ENCODE measurements at places on chromosomes 11 and 22.

DNA sequence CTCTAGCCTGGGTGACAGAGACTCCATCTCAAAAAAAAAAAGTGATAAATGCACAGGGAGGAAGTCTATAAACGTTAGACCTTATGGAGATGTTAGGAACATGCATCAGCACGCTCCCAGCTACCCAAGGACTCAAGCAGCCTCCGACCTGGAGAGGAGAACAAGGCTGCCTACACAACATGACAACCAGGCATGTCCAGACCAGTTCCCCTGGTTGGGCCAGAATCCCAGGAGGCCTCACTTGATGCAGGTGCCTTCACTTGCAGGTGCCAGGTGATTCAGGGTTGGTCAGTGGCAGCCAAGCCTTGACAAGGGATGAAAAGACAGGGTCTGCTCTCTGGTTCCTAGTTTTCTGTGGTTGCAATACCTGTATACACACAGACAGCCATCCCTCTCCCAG lies 5.9 kb downstream of the RANGAP1 start:
- DNase-seq, result no peak

- DNase-seq, result peak; percentile 66
These were observed 19.4 kb downstream of the GRAP2 start for GRCh38 chr22:39920134-39920743.

DNA sequence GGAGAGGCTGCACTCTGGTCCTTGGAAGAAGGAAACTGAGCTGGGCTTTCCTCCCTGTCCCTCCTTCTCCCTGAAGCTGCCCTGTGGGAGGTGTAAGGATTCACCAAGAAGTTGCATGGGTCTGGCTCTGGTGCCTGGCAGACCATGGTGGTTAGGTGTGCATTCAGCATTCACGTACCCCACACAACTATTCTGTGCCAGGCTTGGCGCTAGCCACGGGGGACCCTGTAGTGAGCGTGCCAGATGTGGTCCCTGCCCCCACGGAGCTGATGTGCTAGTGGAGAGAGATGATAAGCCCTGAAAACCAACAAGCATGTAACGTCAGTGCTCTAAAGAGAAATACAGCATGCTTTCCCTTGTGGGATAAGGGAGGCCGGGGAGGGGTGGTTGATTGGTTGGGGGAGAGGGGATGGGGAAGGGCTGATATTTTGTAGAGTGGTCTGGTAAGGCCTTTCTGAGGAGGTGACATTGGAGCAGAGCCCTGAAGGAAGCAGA lies 48.9 kb downstream of the CD82 start:
- DNase-seq, result no peak

GRCh38 chr11:72579816-72580641 lies 94.2 kb downstream of the PDE2A start:
- no peak for DNase-seq

DNA sequence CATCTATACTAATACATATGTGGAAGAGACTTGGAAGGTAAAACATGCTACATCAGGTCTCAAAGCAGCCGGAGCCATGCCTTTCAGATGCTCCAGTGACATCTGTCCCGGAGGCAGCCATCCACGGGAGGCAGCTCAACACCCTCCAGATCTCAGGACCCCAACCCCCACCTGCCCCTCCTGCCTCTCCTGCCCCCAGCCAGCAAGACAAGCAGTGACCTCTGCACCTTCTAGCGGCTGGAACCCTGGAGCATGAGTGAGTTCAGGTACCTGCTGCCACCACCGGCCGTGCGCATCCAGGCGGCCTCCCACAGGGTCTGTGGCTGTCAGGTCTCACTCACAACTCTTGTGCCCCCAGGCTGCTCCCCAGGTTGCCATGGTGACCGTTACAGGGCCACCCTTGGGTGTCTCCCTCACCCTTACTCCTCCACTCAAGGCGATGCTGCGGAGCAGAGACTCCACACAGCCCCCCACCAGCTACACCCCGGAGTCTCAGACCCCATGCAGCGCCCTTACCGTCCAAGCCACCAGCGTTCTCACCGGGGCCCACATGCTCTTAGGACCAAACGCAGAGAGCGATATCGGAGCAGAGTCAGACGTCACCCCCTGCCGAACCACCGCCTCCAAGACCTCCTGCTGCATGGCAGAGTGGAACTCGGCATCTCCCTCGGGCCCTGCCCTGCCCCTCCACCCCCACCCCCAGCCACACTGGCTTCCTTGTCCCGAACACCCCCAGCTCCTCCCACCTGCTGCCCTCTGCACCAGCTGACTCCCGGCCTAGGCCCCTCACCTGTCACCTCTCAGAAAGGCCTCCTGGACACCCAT lies 34.7 kb downstream of the CERK start:
- no peak for DNase-seq

GRCh38 chr11:107702723-107703122 lies 9.1 kb downstream of the SLN start:
- DNase-seq, result no peak

- DNase-seq, result no peak
These were observed 20.6 kb downstream of the FLRT1 start for GRCh38 chr11:64056213-64056785.

DNA sequence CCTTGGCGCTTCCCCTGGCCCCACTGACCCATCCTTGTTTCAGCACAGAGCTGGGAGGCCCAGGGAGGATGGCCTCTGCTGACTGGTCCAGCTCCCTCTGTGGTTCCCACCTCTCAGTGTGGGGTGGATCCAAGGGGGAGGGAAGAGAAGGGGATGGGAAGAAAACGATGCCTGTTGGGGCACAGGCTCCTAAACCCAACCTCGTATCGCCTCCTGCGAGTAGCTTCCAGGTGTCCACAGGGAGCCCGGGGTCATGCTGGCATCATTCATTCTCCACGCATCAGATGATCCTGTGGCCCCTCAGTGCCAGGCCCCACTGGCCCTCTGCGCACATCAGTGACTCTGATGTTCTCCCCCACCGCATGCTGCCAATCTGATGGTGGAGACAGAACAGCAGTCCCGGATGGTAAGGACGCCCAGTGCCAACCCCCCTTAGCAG lies 5.1 kb downstream of the MYEOV start:
- no peak for DNase-seq

- DNase-seq, result no peak
These were observed 7.2 kb downstream of the ARHGEF12 start for GRCh38 chr11:120343429-120343828.

- DNase-seq, result peak; percentile 52
These were observed 9.4 kb downstream of the IGSF9B start for GRCh38 chr11:133947321-133947756.

DNA sequence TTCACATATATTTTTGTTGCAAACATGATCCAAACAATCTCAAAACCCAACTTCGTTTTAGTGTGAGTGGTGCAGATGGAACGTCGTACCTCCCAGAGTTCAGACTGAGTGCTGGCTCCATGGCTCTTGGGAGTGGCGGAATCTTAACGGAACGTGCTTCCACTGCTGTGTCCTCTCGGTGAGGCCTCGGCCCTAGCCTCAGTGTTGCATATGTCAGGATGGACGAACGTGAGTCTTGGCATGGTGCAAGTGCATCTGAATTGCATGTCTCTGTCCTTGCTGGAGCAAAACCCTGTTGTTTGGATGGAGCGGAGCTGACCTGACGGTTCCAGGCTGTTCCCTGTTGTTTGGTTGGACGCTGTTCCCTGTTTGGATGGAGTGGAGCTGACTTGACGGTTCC lies 306.8 kb downstream of the TBC1D22A start:
- no peak for DNase-seq

DNA sequence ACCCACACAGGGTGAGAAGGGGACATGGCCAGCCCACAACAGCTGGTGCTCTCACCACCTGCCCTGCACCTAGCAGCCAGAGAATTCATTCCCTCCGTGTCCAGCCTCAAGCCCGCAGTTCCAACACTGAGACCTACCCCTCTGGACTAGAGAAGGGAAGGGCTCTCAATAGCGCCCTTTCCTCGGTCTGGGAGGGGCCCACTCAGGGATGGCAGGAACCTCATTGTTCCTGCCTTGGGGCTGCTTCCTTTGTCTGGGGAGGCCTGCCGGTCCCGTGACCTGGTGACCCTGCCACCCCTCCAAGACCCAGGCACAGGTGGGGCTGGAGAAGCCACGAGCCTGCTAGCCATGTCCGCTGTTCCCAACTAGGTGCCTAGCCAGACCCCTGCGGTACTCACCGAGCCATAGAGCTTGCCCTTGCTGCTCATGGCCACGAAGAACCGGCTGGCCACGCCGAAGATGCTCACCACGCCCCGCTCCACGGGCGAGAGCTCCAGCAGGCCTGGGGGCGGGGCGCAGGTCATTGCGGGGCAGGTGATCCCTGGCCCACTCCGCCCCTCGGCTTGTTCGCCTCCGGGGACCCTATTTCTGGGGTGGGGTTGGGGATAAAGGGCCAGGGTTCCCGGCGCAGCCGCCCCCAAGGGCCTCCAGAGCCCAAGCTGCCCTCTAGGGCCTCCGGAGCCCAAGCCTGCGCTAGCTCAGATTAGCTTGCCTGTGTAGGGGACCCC lies 1.4 kb downstream of the FGF4 start:
- DNase-seq, result no peak

DNA sequence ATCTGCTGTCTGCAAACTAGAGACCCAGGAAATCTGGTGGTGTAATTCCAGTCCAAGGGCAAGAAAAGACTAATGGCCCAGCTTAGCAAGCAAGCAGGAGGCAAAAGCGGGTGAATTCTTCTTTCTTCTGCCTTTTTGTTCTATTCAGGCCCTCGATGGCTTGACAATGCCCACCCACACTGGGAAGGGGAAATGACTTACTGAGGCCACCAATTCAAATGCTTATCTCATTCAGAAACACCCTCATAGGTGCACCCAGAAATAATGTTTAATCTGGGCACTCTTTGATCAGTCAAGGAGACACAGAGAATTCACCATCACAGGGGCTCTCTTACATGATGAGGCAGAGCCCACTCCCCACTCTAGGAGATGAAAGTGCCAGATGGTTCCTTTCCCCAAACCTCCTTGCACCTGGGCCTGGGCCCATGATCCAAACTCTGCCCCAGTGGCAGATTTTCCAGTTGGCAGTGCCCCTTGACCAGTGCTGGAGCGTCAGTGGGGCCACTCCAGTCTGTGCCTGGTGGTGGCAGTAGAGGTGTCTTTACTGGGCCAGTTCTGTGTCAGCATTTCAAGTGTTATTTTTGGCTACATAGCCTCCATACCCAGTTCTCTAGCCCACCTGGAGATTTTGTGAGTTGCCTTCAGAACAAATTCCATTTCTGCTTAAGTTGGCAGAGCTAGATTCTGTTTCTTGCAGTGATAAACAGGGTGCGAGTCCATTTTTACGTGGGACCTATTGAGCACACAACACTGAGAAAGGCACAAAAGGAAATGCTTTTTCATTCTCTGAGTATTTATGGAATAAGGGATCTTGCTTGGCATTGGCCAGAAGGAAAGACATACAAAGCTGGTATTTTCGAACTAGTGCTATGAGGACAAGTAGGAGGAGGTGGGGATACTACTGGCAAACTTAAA lies 7.5 kb downstream of the ELMOD1 start:
- DNase-seq, result no peak

- no peak for DNase-seq
These were observed 281.9 kb upstream of the ISX start for GRCh38 chr22:34784056-34784455.

- DNase-seq, result no peak
These were observed 50.8 kb upstream of the PRDM11 start for GRCh38 chr11:45095691-45096010.

DNA sequence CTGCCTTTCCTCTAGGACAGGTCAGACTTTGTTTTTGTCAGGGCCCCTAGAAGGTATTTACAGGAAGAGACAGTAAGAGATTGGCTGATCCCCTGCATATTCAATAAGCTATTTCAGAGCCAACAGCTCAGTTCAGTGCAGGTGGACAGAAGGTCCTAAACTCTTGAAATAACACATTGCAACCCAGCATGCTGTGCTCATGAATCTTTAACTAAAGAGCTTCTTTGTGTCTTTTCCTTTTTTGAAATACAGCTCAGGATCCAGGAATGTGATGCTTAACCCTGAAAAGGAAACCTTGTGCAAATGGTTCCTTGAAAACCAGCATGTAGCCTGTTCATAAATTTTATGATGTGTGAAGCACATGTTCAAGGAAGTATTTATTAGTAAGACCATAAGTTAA lies 43.9 kb downstream of the BBOX1 start:
- DNase-seq, result no peak

DNA sequence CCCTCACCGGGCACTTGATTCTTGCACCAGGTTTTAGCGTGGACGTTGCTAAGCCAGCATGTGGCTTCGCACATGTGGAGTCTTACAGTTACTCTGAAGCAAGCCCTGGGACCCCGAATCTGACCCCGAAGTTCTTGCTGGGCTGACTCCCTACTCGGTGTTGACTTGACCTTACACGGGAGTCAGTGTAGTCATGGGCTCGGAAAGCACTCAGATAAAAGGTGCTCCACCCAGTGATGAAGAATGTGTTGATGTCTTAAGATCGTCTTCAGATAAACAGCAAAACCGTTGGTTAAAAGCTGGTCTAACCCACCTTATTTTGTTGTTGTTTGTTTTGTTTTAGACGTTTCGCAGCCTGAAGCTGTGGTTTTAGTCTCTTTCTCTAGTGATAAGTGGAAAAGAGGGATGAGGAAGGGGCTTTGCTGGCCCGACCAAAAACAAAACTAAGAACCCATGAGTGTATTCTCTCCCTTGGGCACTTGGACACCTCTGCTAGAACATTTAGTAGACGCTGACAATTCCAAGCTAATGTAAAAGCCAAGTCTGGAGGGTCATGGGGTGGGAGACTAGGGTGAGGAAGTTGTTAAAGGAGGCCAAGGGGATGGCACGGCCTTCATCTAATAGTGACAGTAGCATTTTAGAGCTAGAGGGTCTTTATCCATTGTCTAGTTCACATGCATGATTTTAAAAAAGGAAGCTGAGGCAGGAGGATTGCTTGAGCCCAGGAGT lies 69.9 kb downstream of the BCR start:
- DNase-seq, result no peak

GRCh38 chr22:27032091-27032761 lies 374.8 kb downstream of the MIAT start:
- DNase-seq, result no peak

DNA sequence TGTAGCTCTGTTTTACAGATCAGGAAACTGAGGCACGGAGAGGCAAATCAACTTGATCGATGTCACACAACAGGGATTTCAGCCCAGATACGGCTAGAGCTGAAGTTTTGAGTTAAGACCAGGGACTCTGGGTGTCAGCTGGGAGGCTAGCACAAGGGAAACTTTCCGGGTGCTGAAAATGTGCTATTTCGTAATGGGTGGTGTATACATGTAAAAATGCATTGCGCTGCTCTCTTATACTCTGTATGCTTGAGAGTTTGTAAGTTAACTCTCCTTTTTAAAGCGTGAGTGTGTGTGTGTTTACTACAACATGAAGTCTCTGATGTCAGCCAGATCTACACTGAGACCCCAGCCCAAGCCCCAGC lies 227.6 kb downstream of the MN1 start:
- DNase-seq, result no peak

DNA sequence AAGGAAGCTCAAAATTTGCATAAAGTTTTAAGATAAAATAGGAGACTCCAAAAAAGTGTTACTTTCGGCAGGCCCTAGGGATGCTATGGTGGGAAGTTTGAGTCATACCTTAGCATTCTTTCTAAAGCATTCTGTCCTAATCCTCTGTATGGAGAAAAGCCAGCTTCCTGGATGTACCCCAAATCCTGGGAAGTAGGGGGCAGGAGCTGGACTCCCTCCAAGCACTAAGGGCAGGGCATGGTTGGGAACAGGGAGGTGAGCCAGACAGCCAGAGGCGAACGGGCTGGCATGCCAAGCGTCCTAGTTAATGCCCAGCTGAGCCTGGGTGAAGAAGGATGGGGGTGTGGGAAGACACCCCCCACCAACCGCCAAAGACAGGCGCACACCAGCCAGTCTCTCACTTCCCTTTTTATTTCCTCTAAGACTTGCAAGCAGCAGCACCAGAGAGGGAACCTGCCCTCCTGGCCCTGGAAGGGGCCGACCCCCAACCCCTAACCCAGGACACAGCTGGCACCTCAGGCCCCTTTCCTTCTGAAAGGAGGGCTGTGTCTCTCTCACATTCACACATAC lies 23.9 kb downstream of the RTN4RL2 start:
- DNase-seq, result no peak

GRCh38 chr11:134815404-134815803 lies 403.4 kb upstream of the B3GAT1 start:
- no peak for DNase-seq
